ENCODE measurements at places on chromosomes 6 and 20. TPM values are rescaled to one million over a fixed set of nuclear protein-coding genes. Genes with fewer than 3 reads are reported as not detected.

SSTR4 gene
- total RNA-seq = not detected

LTB gene
- 791 TPM for total RNA-seq

GGT7 gene
- total RNA-seq = 20.2 TPM

RMND1 gene
- 7.0 TPM for total RNA-seq

- H3K4me1 ChIP-seq = no peaks in the 10 kb centered on the region
- H3K27me3 ChIP-seq = no peaks in the 10 kb centered on the region
- H3K36me3 ChIP-seq = no peaks in the 10 kb centered on the region
- DNase-seq = no peak
- H3K4me3 ChIP-seq = peak overlapping the region; percentile 4
These were observed 594.7 kb upstream of the ADGRB3 start for GRCh38 chr6:68040312-68040778.

DNA sequence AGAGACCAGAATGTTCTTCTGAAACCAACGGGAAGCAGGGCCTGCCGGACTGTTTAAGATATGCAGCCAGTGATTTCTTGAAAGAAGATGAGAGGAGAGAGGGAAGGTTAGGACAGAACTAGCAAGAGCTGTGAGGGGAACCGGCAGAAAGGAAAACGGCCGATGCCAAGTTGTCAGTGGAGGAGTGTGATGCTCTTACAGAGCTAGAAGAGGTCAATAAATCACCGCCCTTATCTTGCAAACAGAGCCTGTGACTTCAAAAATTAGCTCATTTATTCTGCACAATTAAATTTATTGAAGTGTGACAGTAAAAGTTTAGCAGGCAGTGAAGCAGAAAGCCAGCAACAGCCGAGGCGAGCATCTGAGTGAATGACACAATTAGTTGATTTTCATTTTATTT, 509.5 kb upstream of the ID4 start:
- H3K27me3 ChIP-seq = no peaks in the 10 kb centered on the region
- no peaks in the 10 kb centered on the region for H3K36me3 ChIP-seq
- DNase-seq = no peak
- no peak overlapping the region for H3K27ac ChIP-seq
- no peak overlapping the region for H3K4me3 ChIP-seq

DNA sequence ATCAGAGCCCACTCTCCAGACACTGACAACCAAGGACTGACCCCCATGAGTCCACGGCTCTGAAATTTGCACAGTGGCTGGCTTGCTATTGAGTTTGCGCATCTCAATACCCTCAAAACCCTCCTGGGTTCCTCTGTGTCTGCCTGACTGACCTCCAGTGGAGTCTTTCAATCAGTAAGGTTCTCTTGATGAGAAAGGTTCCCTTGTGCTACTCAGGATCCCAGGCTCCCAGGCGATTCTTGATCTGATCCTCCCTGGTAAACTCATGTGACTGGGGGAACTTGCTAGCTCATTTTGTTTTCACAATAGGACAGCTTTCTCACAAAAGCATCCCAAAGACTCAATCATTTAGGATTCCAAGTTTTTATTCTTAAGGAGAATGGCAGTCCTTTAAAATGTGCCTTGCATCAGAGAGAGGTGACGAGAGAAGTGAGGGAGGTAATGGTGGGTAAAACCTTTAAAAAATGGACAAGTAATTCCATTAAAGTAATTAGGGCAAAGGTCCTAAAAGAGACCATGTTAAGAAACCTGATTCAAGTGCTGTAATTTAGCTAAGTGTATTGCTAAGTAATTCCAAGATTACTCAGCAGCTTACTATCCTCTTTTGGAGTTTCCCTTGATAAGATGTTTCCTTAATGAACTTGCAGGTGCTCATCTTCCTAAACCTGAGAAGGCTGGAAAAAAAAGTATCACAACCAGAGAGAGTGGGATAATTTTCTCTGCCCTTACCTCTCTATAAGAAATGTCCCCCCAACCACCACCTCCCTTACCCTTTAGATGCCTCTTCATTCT, 304.7 kb upstream of the SGK1 start:
- DNase-seq = no peak
- H3K27ac ChIP-seq = no peak overlapping the region
- peaks cover 6% of the 10 kb centered on the region for H3K36me3 ChIP-seq

GRCh38 chr6:147973806-147974205, 368.8 kb upstream of the SASH1 start:
- H3K36me3 ChIP-seq = no peaks in the 10 kb centered on the region
- H3K27me3 ChIP-seq = no peaks in the 10 kb centered on the region
- H3K4me1 ChIP-seq = no peaks in the 10 kb centered on the region
- no peak overlapping the region for H3K27ac ChIP-seq

All from T-helper 17 cell (primary cell).